Spinal cord (tissue), 10 donors: ENCODE measurements at places on chromosomes 4 and X. TPM values are rescaled to one million over a fixed set of nuclear protein-coding genes. Genes with fewer than 3 reads are reported as not detected.

- peak; percentile 20 for DNase-seq
These were observed 56.0 kb downstream of the SPRY1 start for GRCh38 chr4:123452616-123453015.

DNA sequence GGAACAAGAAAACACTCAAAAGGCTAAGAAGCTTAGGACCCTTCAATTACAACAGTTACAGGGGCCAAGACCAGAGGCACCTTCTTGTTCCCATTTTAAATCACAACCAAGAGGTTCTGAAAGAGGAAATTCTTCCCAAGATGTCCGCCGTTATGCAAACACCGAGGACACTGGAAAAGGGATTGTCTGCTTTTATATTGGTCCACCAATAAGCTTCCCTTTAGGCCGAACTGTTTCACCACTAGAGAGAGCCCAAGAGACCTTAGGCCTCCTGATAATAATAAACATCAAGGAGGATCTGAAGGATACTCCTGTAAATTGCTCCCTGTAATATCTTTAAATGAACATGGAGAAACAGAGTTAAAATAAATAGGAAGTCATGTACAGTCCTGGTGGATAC is 92.6 kb upstream of the NLRP2B start:
- no peak for DNase-seq

GRCh38 chr4:99405433-99406115 is 29.6 kb downstream of the ADH7 start:
- peak; percentile 90 for DNase-seq

The TENM3 gene
- 41.2 TPM for polyA plus RNA-seq

The VEGFD gene
- polyA plus RNA-seq: 0.33 TPM

GRCh38 chrX:104310090-104310489 is 55.4 kb upstream of the ESX1 start:
- DNase-seq: peak; percentile 19

DNA sequence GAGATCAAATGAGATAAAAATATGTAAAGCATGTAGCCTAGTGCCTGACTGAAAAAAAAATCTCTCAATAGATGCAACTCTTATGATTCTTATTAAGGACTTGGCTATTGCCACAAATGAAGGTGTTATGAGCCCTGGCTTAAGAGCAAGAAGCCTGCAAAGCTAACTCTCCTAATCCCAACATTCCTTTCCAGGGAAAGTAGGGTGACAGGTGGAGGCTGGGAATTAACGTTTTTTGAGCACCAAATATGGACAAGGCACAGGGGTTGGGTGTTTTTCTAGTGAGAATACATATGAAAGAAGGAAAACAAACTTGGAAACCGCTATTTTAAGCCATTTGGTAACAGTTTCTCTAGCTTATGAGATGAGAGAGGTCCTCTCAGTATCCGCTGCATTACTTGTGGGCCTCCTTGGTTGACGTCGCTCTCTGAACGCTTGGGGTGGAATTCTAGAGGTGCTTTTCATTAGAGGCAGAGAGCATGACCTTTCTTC is 2.4 kb downstream of the RHOH start:
- no peak for DNase-seq

DNA sequence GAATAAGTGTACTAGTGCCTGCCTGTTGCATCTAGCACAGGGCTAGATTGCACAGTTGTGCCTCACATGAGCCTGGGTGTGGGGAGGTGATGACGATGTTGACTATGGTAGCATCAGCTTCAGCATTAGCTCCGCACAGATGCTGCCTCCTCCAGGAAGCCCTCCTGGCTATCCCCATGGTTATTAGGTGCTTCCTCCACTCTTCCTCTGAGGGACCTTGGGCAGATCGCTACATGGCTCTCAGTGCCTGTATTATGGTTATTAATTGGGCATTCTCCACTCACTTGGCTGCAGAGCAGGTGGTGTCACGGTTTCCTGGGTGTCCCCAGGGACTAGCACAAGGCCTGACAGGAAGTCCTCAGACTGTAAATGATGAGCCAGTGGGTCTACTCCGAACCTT is 325.6 kb downstream of the ARHGAP10 start:
- no peak for DNase-seq

- peak; percentile 8 for DNase-seq
These were observed 2.1 kb upstream of the TMEM165 start for GRCh38 chr4:55393461-55394320.

DNA sequence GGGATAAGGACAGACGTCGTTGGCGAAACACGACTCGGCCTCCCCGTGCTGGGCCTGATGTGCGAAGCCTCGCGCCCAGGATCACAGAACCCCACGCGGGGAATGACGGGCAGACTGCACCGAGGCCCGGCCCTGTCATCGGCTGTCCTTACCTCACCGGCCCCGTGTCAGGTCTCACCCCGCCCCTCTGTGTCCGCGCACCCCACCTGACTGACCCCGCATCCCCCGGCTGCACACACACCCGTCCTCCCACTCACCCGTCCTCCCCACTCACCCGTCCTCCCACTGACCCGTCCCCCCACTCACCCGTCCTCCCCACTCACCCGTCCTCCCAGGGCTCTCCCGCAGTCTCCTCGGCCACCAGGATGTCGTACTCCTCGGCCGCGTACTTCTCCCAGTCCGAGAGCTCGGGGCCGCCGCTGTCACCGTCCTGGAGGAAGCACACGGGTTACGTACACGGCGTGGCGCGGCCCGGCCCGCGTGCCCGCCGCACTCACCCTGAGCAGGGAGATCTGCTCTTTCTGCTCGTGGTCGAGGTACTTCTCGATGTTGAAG is 19.8 kb upstream of the GTPBP6 start:
- DNase-seq: no peak

DNA sequence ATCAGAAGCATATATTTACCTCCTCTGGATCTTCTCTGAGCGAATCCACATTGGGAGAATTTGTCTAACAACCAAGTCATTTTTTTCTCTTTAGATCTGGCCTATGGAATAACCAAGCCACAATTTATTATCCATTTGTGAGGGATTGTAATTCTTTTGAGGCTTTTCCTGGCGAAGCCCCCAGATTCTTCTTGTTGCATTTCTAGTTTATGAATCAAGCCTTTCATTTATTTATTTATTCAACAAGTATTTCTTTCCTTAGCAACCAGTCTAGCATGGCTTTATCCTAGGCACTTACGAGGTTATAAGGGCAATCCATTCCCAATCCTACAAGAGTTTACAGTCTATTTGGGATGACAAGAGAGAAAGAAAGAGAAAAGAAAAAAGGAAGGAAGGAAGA is 18.4 kb upstream of the FNIP2 start:
- no peak for DNase-seq

DNA sequence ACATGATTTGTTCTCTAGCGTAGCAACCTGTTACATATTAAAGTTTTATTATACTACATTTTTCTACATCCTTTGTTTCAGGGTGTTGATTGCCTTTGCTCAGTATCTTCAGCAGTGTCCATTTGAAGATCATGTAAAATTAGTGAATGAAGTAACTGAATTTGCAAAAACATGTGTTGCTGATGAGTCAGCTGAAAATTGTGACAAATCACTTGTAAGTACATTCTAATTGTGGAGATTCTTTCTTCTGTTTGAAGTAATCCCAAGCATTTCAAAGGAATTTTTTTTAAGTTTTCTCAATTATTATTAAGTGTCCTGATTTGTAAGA is 2.4 kb downstream of the ALB start:
- DNase-seq: no peak
